ENCODE measurements at places on chromosomes 2 and 18. TPM values are rescaled to one million over a fixed set of nuclear protein-coding genes. Genes with fewer than 3 reads are reported as not detected.

Gene ZSWIM2
- not detected for total RNA-seq

Gene TRIM43
- not detected for total RNA-seq

Gene CDH19
- total RNA-seq = 7.8 TPM

Gene KHK
- total RNA-seq = 3.4 TPM

- H3K36me3 ChIP-seq = no peaks in the 10 kb centered on the region
- H3K27ac ChIP-seq = no peak overlapping the region
- H3K27me3 ChIP-seq = no peaks in the 10 kb centered on the region
- H3K4me1 ChIP-seq = peaks cover 9% of the 10 kb centered on the region
Observed at GRCh38 chr2:179224361-179224760, 40.3 kb downstream of the SESTD1 start.

DNA sequence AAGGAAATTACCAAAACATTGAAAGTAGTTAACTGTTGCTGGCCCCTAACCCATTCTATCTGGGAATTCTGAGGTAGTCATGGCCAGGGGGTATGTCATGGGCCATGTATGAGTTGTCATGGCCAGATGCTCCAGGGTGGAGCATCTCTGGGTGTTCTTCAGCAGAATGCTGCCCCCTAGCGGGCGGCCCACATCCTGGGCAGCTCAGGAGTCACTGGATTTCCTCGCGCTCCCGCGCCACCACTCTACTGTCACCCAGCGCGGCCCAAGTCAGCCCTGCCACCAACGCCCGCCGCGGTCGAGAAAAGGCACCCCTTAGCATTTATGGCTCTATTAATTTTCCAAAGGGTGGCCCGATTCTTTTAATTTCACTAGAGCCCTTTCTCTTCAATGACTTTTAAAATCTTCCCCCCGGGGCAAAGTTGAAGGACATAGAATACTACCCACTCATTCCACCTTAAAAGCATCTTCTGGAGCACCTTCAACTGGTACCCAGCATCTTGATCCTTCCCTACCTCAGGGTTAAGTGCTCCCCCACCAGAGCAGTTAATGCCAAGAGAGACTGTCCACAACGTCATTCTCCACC lies 41.6 kb downstream of the PKDCC start:
- H3K4me3 ChIP-seq = no peak overlapping the region
- peak; percentile 76 for DNase-seq
- no peaks in the 10 kb centered on the region for H3K27me3 ChIP-seq
- no peak overlapping the region for H3K27ac ChIP-seq

- H3K4me3 ChIP-seq = no peak overlapping the region
- no peaks in the 10 kb centered on the region for H3K4me1 ChIP-seq
- H3K27me3 ChIP-seq = no peaks in the 10 kb centered on the region
- no peak overlapping the region for H3K27ac ChIP-seq
- H3K36me3 ChIP-seq = no peaks in the 10 kb centered on the region
- DNase-seq = no peak
Observed at GRCh38 chr18:49548229-49548636, 13.6 kb upstream of the LIPG start.

GRCh38 chr2:29238497-29238896 lies 123.3 kb downstream of the CLIP4 start:
- no peaks in the 10 kb centered on the region for H3K27me3 ChIP-seq
- H3K4me3 ChIP-seq = no peak overlapping the region
- no peak for DNase-seq
- no peaks in the 10 kb centered on the region for H3K4me1 ChIP-seq

DNA sequence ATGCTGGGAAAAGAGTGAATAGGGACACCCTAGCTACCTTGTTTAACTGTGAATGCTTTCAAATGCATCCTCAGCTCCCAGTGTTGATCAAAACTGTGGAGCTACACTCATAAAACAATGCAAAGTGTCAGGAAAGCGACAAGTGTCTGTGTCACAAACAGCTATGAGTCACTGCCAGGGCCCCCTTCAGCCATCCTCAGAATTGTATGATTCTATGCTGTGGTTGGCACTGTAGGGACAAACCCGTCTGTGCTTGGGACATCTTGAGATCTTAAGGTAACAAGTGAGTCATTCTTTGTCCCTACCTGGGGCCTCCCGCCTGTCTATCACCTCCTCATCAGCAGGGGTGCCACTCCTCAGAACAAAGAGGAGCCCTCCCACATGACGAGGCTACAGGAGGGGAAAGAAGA lies 42.4 kb downstream of the KLF7 start:
- no peak overlapping the region for H3K27ac ChIP-seq
- H3K36me3 ChIP-seq = peaks cover 3% of the 10 kb centered on the region
- H3K27me3 ChIP-seq = no peaks in the 10 kb centered on the region
- no peak overlapping the region for H3K4me3 ChIP-seq
- H3K4me1 ChIP-seq = peaks cover 7% of the 10 kb centered on the region
- no peak for DNase-seq

All from aorta (tissue), 5 donors.